ENCODE measurements at places on chromosomes 7 and 10.

- DNase-seq = no peak
Measured at GRCh38 chr7:108418946-108419345, 37.3 kb downstream of the NRCAM start.

DNA sequence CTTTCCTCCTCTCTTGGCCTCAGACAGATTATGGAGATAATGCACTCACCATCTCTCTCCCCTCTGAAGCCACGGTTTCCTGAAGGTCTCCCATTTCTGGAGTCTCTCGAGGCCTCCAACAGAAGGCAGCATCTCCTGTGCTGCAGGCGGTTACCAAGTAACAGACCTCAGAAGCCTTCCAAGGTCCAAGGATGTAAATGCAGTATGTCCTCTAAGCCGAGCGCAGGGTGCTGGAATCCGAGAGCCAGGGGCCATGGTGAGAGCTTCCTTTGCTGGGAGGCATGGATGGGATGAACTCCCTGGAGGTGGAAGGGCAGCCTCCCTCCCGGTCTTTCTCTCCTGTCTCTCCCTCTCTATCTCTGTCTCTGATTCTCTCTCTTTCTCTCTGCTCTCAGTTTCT lies 79.8 kb downstream of the ADARB2 start:
- DNase-seq = no peak

GRCh38 chr7:143295870-143296269 lies 7.7 kb downstream of the CASP2 start:
- no peak for DNase-seq

GRCh38 chr10:70106958-70107791 lies 25.4 kb downstream of the AIFM2 start:
- peak; percentile 9 for DNase-seq

DNA sequence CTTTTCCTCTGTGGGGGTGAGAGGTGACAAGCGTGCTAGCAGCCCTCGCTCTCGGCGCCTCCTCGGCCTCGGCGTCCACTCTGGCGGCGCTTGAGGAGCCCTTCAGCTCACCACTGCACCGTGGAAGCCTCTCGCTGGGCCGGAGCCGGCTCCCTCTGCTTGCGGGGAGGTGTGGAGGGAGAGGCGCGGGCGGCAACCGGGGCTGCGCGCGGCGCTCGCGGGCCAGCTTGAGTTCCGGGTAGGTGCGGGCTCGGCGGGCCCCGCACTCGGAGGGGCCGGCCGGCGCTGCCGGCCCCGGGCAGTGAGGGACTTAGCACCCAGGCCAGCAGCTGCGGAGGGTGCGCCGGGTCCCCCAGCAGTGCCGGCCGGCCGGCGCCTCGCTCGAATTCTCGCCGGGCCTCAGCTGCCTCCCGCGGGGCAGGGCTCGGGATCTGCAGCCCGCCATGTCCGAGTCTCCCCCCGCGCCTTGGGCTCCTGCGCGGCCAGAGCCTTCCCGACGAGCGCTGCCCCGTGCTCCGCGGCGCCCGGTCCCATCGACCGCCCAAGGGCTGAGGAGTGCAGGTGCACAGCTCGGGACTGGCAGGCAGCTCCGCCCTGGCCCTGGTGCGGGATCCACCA lies 352.8 kb upstream of the PODXL start:
- no peak for DNase-seq

DNA sequence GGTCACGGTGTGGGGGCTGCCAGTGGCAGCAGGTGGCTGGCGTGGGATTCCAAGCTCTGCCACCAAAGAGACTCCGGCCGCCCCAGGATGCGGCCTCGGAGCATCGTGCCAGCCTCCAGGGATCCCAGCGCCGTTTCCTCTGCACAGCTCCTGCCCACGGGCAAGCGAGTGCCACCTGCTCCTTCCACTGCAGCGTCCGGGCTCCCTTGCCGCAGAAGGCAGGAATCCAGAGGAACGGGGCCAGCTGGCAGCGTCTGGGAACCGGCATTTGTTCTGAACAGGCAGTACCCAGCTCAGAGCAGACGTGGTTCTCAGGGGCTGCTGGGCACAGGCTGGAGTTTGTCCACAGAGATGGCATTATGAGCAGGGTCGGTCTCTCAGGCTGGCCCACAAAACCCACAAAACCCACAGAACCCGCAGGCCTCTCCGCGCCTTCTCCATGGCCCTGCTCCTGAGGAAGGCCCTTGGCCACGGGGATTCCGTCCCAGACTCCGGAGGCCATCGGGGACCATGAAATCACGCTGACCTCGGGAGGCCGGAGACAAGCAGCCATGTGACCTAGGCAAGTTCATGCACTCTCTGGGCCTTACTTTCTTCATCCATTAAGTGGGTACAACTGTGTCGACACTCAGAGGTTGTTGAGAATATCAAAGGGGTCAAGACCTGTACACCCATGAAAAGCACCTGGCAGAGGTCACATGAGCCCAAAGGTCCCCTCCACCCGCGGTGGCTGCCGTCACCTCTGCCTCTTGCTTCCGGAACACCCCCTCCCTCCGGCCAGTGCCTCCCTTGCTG lies 72.1 kb upstream of the TNRC18 start:
- no peak for DNase-seq

- no peak for DNase-seq
Measured at GRCh38 chr7:2042650-2043049, 190.1 kb downstream of the MAD1L1 start.

GRCh38 chr10:26365681-26366358 lies 72.3 kb upstream of the APBB1IP start:
- DNase-seq = no peak

DNA sequence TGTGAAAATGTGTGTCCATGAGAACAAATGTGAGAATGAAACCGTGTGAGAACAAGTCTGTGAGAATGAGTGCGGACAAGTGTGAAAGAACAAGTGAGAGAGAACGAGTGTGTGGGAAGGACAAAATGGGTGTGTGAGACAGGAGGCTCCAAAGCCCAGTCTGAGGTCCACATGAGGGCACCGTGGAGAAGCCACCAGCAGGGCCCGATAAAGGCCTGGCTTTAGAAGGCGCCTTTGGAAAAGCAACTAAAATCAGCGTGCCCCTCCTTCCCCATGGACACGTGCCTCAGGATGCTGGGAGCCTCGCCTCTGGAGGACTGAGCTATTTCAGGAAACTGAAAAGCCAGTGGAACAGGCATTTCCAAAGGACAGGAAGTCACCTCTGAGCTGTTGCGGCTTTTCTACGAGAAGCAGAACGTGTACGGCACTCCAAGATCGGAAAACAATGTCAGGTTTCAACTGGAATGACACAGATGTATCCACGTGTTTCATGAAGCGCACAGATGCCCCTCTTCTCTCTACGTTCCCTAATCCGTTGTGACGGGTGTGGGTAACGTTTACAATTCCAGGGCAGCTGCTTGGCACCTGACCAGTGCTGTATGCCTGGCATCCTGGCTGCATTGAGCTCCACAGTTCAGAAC lies 46.4 kb downstream of the ESYT2 start:
- peak; percentile 28 for DNase-seq

DNA sequence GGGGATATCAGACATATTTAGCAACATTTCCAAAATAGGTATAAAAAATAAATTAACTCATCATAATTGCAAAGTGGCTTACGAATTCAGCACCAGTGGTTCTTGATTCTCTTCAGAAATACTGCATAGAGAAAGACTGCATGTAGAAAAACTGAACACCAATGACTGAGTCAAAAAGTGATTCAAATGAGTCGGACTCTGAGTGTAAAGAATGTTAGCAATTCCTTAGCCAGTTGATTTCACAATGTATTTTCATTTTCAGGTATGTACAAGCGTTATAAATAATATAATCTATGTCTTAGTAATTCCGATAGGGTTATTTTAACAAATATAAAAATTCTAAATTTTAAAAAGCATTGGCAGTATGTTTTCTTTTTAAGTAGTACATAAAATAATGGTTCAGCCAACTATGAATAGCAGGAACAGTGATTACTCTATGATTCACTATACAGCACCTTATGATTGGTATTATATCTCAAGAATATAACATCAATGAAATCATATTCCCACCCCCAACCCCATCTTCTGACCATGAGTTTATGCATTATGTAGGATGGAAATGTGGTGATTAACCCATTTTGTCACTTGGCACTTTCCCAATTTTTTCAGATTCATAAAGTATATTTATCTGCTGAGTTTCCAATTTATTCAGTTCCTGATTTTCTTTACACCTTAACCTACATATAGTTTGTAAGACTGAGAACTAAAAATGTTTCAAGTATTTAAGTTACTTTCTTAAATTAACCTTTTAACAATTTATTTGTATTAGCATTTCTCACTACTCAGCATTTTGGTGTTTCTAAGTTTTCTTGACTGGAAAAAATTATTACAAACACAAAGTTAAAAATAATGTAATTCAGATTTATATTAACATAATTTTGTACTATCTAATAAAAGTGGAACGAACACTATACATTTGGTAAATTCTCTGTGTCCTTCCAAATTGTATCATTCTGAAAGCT lies 33.9 kb downstream of the DNAJC1 start:
- DNase-seq = no peak

- DNase-seq = no peak
Measured at GRCh38 chr7:29467193-29467926, 96.3 kb upstream of the PRR15 start.

DNA sequence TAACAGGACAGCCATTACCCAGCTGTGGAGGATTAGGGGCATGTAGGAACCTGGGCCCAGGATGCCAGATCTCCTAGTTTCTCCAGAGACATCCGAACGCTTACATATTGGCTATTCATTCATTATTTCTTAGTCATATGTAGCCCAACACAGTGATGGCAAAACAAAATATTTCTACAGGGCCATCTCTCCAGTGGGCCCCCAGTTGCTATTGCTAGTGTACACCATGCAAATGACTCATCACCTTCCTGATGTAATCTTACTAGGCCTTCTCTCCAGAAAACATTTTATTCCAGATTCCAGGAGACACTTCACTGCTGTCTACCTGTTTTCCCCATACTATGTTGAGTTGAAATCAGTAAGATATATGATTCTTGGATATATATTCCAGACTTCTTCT lies 201.7 kb downstream of the PLXDC2 start:
- DNase-seq = no peak

DNA sequence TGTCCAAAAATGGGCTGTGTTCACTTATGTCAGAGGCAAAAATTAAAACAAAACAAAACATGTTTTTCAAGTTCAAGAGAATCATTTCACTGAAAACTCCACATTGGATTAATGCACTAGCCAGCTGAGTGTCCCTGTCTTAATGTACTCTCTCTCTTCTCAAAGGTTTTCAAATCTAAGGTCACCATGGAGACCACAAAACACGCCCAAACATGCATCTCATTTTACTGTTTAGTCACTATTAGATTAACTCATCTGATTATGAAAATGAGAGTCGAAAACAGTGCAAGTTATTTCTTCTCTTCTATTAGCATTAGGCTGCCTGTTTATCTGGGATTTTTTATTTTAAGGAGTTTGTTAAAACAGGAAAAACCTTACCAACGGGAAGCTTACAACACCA lies 70.8 kb upstream of the ASAH2 start:
- DNase-seq = no peak

DNA sequence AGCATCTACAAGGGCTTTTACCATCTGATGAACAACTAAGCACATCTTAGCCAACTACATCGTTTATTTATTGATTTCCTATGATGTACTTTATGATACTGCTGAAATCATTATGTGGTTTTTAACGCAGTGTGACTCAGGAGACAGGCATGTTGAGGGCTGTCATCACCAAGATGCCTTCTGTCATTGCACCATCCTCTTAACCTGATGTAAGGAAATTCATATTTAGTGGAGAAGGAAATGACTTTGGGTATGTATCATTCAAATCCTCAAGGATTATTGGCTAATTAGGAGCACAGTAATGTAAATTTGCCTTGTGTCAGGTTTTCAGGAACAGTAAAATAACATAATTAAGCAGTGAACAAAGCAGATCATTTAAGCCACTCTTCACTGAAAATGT lies 138.5 kb upstream of the MGMT start:
- DNase-seq = no peak
